ENCODE measurements at places on chromosomes 2 and 18.

DNA sequence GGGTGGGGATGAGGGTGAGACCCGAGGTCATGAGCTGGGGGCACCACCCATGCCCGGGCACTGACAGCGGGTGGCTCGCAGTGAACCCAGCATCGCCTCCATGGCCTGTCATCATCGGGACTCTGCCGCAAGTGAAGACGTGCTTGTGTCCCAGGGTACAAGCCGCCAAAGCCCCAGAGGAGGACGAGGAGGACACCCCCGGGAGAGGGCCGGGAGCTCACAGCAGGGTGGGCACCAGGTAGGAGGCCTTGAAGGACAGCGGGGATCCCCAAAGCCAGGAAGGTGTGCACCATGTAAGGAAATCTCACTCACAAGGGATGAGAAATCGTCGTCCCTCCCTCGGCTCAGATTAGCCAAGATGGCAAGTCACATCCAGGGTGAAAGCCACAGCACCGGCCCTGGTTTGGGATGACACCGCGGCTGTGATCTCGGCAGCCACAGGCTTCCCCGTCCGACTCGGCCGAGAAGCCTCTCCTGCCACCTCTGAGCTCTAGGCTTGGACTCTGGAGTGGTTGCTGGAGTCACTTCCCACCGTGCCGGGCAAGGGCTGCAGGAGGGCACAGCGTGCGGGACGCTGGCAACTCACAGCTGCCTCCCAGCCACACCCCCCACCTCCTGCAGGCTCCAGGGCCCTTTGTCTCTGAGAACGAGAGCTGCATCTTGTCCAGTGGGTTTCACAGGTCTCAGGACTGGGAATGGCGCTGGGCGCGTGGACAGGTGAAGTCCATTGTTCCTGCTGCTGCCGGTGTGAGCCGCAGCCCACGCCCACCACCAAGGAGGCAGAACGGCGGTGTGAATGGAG is 81.6 kb upstream of the CTDP1 start:
- peak; percentile 61 for DNase-seq

- no peak for DNase-seq
These were observed 189.8 kb downstream of the FAM210A start for GRCh38 chr18:13536578-13536977.

- DNase-seq = no peak
These were observed 271.8 kb downstream of the SRBD1 start for GRCh38 chr2:45339253-45339652.

DNA sequence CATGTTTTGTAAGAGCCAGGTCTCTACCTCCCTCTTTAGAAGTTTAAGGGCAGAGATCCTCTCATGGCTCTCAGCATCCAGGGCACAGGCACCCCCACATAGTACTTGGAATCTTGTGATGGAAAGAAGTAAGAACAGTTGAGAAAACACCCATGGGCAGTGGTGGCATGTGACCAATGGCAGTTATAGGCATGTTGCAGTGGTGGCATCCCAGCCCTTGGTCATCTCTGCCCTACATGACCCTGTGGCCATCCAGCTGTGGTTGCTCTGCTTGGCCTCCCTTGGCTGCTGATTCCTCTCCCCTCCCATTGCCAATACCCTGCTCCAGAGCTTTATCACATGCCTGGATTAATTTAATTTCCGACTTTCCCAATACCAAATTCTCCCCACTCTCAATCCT is 13.3 kb upstream of the MSH2 start:
- DNase-seq = no peak

- peak; percentile 44 for DNase-seq
These were observed 37.5 kb downstream of the SNED1 start for GRCh38 chr2:241035818-241036396.

DNA sequence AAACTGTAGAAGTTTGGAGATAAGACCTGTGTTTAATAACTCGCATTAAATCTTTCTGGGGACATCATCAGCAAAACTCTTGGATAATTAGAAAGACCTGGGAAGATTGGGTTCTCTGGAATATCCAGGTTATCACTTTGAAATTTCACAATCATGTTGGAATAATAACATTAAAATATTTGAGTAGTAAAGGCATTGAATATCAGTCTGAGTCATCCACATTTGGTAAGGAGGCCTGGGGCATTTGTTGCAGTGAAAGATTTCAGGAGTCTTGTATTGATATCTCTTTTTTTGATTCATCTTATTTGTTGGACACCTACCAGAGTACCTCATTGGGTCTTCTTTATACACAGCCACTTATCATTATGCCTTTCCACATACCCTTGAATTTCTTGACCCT is 95.9 kb downstream of the EPB41L5 start:
- DNase-seq = no peak

- peak; percentile 6 for DNase-seq
These were observed 33.8 kb downstream of the SMC6 start for GRCh38 chr2:17719562-17720371.

DNA sequence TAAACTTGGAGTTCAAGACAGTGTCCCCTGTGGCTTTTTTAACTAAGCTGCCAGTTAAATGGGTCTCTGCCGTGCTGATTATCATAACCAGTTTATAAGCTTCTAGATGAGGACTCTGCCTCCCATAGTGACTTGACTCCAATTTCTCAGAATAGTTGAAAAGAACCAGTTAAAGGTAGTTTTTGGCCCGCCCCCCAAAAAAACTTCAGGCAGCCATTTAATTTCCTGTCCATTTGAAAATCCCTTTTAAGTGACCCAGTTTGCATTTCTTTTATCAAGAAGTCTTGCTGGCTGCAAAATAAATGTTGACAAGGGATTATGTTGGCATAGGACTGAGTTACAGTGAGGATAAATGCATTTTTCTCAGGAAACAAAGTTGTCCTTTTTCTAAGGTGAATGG is 2.3 kb downstream of the SLC20A1 start:
- no peak for DNase-seq

DNA sequence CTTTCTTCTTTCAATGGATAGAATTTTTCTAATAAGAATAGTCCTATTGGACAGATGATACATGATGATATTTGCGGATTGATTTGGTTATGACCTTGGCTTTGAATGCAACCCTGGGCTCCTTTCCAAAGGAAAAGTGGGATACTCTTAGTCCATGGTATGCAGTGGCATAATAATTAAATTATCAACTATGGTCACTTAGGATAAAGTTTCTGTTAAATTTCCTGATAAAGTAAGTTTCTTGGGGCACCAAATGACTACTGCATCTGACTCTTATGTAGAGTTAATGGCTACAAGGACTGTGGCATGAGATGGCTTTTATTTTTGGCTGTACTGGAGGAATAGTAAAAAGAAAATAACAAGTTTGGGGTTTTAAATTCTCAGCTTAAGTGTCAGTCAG is 126.7 kb downstream of the QPCT start:
- DNase-seq = no peak

DNA sequence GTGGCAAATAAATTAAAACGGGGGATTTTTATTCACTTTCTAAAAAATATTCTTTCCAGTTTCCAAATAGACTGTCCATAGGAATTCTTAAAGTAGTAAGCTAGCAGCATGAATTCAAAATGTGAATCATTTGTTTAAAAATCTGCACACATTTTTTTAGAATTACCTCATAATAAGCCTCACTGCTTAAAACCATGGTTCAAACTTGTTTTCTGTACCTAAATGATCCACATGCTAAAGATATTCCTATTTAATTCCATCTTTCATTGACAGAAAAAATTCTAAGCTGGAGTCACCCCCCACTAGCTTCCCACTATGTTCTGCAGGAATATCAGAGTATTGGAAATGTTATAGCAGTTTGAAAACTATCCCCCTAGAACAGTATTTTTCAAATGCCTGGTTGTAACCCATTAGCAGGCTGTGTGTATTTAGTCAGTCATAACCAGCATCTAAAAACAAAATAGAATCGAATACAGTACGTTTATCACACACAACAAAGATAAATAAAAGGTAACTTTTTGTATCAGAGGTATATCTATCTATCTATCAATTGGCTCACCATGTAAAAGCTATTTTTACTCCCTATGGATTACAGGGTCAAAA is 11.2 kb upstream of the IKZF2 start:
- DNase-seq = no peak

- no peak for DNase-seq
These were observed 6.3 kb upstream of the HS6ST1 start for GRCh38 chr2:128324897-128325410.

DNA sequence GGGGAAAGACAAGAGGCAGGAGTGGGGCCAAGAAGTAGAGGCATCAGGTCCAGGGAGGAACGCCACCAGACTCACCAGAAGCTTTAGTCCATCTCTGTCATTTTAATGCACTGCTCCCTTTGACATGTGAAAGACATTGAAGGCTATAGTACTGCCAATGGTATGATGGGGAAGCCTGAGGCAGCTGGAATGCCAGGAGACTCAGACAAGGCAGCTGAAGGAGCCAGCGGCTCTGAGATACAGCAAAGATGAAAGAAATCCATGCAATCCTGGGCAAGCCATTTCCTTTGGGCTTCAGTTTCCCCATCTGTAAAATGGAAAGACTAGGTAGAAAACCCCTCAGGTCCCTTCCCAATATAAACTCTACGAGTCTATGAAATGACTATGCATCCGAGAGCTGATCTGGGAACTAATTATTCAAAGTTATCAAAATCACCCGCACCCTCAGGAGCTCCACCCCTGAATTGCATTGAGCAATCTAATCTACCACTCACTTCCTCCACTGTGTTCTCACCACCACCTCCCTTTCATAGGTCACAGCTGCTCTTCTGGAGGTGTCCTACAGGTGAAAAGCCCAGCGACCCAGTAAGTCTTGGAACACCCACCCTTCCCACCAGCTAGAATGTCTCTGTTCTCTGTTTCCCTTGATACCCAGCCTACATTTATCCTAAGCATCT is 3.1 kb downstream of the CXCR2 start:
- DNase-seq = no peak

DNA sequence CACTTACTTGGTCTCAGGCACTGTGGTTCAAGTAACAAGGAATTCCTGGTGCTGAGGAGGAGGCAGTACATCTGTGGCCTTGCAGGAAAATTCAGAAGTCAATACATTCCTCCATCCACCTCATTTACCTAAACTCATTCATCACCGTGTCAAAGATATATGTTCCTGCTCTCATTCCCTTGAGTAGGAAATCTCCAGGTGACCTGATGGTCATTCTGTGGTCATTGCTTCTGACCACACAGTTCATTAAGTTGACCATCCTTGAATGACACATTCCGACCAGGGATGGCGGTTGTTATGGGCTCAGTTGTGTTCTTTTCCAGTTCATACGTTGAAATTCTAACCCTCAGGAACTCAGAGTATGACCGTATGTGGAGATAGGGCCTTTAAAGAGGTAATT is 2.1 kb upstream of the STK17B start:
- DNase-seq = no peak

GRCh38 chr2:44638649-44639048 is 276.9 kb downstream of the CAMKMT start:
- peak; percentile 87 for DNase-seq

GRCh38 chr2:41634686-41635085 is 413.1 kb upstream of the PKDCC start:
- no peak for DNase-seq

- no peak for DNase-seq
These were observed 15.6 kb downstream of the COLEC12 start for GRCh38 chr18:484749-485464.

DNA sequence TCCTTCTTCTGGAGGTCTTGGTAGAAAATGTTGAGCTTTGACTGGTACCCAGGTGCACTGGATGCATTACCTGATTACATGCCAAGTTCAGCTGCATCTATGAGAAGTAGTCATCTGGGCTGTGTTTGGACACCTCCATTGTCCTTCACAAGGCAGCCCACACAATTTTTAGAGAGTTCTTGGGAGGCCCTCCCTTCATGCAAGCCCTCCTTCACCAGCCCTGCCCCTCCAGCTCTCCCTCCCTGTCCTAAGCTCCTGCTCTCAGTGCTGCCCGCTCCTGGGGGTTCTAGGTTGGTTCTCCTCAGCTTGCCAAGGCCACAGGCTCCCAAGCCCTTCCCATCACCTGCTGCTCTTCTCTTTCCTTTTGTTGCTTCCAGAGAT is 148.7 kb downstream of the DYSF start:
- no peak for DNase-seq

DNA sequence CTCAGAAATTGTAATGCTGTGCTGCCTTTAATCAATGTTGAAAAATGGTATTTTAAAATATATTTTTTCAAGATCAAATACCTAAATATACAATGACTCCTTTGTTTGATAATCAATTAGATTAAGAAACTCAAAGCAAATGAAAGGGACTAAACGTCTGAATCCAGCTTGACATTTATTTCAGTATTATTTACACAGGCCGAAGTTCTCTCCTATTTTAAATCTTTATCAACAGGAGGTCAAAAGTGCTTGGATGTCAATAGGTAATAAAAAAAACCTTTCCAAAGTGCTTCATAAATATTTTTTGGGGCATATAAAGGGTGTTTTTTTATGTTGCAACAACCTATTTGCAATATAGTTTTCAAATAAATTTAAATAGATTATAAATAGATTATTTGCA is 1201.7 kb upstream of the SLC39A10 start:
- DNase-seq = no peak
